ENCODE measurements at places on chromosomes 1 and 21.

DNA sequence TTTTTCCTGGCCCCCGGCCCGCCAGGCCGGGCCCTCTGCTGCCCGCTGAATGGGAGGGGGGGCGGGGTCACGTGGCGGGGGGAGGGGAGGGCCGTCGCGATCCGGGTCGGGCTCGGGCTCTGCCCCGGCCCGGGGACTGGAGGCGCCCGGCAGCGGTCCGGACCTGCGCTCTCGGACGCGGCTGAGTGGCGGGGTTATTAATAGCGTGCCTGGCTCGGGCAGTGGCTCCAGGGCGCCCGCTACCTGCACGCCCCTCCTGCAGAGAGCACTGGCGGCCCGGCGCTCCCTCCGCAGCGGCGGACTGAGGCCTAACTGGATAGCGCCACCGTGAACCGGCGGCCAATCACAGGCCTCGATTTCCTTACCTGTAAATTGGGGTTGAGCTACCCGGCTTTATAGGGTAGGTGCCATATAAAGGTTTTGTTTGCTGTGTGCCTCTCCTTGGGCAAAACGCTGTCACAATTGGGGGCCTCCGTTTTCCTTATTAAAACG is 28.1 kb downstream of the AHDC1 start:
- DNase-seq: no peak

DNA sequence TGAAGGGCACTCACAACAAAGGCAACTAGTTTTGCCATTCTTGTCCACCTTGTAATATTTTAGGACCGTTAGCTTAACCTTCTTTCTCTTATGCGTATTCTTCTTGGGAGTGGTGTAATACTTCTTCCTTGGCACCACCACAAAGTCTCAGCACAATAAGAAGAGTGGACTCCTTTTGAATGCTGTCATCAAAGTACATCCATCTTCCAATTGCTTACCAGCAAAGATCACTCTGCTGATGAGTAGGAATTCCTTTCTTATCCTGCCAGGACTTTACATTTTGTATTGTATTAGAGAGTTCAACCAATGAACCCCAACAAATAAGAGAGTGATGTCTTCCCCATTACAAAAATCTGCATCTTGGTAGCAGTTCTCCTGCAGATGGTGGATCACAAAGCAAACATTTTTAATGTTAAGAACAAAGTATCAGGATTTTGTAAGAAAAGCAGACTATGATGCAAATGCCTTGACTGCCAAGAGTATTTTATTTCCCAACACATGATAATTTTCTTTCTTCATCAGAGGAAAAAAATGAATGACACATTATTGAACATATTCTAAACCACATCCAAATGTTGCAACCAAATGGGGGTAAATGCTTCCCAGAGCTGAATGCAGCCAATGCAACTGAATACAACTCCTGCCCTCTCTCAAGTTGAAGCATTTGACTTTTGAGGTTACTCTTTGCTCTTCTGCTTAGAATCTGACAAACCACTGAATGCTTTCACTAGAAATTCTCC is 5.1 kb upstream of the ARNT start:
- DNase-seq: peak; percentile 97

DNA sequence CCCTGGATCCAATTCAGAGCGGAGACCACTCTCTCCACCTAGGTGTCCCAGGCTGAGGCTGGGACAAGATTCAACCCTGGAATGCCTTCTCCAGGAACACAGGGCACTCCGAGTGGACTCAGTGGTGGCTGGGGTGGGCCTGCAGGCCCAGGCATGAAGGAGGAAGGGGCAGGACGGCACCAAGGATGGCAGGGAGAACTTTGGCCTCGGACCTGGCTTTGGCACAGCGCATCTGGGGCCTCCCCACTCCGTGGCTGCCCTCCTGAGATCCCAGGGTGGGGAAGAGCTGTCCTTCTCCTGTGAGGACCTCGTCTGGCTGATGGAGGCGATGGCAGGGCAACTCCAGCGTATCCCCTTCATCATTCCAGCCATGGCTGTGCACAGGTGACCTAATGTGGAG is 35.6 kb downstream of the DHCR24 start:
- no peak for DNase-seq

DNA sequence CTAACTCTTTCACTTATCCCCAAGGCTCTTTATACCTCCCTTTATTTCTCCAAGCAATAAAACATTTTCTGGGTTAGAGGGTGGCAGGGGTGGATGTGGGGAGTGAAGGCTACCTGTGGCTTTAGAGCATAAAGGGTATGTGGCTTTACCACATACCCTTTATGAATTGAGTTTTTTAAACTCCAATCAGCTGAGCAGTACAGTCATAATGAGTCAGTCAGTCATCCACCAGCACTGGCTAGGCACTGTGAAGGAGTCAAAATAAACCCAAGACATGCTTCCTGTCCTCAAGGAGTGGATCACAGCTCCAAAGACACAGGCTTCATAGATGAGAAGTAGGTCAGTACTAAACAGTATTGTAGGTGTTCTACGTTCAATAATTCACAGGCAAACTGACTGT is 2.6 kb upstream of the TDRD10 start:
- DNase-seq: no peak

- DNase-seq: no peak
These were observed 8.7 kb downstream of the CTNNBIP1 start for GRCh38 chr1:9901148-9902059.

GRCh38 chr1:218401998-218402785 is 57.1 kb downstream of the TGFB2 start:
- no peak for DNase-seq

- no peak for DNase-seq
These were observed 1366.2 kb downstream of the PLA2G4A start for GRCh38 chr1:188194916-188195315.

DNA sequence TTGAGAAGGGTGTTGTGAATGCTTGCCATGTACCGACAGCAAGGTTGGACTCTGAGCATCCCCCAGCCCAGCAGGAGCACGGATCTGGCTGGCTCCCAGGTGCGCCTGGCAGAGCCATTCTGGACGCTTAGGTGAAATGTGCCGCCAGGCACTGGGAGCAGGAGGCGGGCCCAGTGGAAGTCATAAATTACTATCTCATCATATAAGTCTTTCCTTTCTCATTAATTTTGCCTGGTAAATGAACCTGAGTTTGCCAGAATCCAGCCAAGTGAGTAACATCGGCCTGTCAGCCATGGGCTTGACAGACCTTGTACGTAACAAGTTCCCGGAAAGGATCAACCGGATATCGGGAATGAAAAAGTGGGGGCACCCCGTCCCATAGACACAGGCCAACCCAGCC is 179.5 kb upstream of the ARHGEF16 start:
- no peak for DNase-seq

DNA sequence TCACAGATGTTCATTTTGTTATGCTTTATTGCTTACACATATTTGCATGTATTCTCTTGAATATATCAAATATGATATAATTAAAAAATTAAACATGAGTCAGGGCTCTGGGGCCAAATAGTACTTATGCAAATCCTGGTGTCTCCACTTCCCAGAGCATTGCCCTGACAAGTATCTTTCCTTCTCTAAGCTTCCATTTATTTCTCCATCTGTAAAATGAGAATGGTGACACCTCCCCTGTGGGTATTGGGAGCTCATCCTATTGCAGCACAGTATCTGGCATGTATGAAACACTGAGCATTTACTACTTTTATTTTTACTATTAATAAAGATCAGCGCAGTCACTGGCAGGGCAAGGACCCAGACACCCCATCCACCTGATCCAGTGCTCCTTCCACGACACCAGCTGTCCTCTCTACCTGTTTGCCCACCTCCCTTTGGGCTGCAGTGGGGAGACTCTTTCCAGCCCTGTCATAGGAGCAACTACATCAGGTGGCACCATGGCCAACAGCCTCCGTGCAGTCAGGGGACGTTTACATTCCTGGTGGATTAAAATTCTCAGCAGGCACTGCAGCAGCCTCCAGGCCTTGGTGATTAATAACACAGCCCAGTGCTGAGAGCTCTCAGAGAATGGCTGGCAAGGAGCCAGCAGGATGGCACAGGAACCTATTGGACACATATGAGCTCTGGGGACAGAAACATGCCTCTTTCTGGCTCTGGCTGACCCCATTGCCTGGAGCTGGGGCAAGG is 113.0 kb downstream of the DMRTB1 start:
- peak; percentile 67 for DNase-seq

DNA sequence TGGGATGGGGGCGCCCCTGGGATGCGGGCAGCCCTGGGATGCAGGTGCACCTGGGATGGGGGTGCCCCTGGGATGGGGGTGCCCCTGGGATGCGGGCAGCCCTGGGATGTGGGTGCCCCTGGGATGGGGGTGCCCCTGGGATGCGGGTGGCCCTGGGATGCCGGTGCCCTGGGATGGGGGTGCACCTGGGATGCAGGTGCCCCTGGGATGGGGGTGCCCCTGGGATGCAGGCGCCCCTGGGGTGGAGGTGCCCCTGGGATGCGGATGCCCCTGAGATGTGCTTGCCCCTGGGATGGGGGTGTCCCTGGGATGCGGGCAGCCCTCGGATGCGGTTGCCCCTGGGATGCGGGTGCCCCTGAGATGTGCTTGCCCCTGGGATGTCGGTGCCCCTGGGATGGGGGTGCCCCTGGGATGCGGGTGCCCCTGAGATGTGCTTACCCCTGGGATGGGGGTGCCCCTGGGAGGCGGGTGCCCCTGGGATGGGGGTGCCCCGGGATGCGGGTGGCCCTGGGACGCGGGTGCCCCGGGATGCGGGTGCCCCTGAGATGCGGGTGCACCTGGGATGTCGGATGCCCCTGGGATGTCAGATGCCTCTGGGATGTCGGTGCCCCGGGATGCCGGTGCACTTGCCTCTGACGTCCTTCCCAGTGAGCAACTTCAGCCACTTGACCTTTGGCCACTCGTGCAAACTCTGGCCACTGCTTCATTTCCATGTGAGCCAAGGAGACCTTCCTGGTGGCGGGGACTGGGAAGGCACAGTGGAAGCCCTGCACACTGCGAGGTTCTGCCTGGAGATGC is 37.3 kb upstream of the SLC19A1 start:
- no peak for DNase-seq

GRCh38 chr1:164240081-164240480 is 318.9 kb upstream of the PBX1 start:
- DNase-seq: peak; percentile 9

Measured in fibroblast of upper back skin (primary cell).